ENCODE measurements at places on chromosomes 5 and 9.

DNA sequence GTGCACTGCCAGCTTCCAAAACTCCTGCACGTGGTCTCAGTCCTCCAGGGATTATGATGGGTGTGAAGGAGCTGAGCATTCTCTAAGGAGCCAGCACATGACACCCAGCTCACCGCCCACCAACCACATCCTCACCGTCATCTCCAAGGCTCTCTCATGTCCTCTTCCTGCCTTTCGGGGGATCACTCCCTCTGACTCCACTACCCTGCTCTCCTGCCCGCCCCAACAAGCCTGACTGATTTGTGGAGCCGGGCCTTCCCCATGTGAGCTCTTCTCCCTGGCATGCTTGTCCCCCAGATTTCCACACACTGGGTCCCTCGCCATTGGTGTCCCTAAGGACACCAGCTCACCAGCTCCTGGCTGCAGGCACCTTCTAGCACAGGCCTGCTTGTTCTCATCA, 1.9 kb downstream of the ABO start:
- H3K27ac ChIP-seq = no peak overlapping the region
- H3K4me1 ChIP-seq = no peaks in the 10 kb centered on the region
- no peak overlapping the region for H3K4me3 ChIP-seq
- DNase-seq = no peak

GRCh38 chr9:35736201-35736633, 3.8 kb downstream of the CREB3 start:
- H3K27ac ChIP-seq = peak overlapping the region; percentile 33
- H3K27me3 ChIP-seq = no peaks in the 10 kb centered on the region
- no peak overlapping the region for H3K4me3 ChIP-seq
- H3K4me1 ChIP-seq = peaks cover 15% of the 10 kb centered on the region
- DNase-seq = peak; percentile 43
- H3K36me3 ChIP-seq = peaks cover 72% of the 10 kb centered on the region

DNA sequence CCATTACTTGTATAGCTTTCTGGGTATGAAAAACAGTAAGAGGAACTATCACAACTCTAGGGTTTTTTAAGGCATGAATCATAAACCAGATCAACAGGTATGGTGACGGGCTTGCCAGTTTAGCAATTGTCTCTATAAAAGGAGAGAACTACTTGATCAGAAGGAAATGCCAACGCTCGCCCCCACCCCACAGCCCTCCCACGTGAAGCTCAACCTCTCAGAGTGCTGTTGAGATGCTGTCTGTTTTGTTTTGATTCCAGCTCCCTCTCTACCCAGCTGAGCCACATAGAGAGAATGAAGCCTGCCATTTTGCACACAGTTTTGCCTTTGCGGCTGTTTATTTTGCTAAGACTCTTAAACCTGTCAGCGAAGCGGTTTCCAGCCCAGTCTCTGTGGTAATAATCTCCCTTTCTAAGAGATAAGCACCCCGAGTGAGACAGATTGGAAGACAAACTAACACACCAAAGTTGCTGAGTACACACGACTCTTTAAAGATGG, 257.9 kb upstream of the ANKRD55 start:
- no peak for DNase-seq
- H3K4me3 ChIP-seq = no peak overlapping the region
- no peaks in the 10 kb centered on the region for H3K4me1 ChIP-seq
- no peaks in the 10 kb centered on the region for H3K36me3 ChIP-seq
- no peaks in the 10 kb centered on the region for H3K27me3 ChIP-seq

- no peak overlapping the region for H3K4me3 ChIP-seq
- no peaks in the 10 kb centered on the region for H3K36me3 ChIP-seq
- no peak for DNase-seq
- H3K27ac ChIP-seq = no peak overlapping the region
Measured at GRCh38 chr5:111928511-111928910, 171.5 kb upstream of the NREP start.

DNA sequence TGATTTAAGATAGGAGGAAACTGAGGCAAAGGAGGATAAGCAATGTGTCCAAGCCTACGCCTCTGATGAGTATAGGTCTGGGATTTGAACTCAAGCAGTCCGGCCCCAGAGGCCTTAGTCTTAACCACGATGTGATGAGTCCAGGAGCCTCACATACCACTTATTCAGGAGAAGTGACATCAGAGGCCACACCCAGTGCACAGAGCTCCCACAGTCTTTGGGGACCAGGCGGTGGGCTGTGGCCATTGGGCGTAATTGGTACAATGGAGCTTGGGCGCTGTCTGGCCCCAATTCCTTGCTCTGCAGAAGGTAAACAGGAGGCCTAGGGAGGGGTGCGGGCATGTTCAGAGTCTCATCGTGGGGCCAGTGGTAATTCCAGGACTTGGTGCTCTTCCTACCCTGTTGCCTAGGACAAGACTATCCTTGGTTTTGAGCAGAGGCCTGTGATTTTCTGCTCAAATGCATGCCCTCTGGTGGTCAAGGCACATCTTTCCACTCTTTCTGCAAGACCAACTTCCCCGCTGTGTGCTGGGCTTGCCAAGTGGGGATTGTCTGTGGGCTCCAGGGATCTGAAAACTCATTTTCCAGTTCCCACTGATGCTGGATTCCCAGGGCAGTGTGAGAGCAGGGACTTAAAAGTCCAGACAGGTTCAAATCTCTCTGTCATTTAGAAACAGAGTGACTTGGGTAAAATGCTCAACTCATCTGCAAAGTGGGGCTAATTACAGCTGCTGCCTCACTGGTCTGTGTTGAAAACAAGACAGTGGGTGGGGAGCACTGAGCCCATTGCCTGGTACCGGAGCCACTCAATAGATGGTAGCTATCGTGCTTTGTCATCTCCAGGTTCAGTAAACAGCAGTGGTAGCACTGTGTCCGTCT, 15.8 kb downstream of the NDST1 start:
- no peaks in the 10 kb centered on the region for H3K27me3 ChIP-seq
- DNase-seq = no peak
- peak overlapping the region; percentile 21 for H3K27ac ChIP-seq
- peaks cover 55% of the 10 kb centered on the region for H3K4me1 ChIP-seq
- no peak overlapping the region for H3K4me3 ChIP-seq

Measured in gastrocnemius medialis (tissue), 4 donors.